ENCODE measurements at places on chromosomes 3 and 15.

DNA sequence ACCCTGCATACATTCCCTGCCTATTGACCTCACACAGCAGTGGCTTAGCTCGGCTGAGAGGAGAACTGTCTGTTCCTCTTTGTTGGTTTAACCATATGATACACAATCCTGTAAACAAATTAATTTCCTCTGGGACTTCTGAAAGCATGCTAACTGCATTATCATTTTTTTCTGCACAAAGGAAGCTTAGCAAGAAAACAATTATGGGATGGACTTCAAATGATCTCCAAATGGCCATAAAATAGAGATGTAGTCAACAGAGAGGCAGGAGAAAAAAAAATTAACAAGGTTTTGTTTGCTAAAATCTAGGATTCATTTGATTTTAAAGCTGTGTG lies 14.4 kb upstream of the TMC3 start:
- DNase-seq, result no peak

- no peak for DNase-seq
Measured at GRCh38 chr3:38992117-38992760, 59.5 kb downstream of the SCN11A start.

DNA sequence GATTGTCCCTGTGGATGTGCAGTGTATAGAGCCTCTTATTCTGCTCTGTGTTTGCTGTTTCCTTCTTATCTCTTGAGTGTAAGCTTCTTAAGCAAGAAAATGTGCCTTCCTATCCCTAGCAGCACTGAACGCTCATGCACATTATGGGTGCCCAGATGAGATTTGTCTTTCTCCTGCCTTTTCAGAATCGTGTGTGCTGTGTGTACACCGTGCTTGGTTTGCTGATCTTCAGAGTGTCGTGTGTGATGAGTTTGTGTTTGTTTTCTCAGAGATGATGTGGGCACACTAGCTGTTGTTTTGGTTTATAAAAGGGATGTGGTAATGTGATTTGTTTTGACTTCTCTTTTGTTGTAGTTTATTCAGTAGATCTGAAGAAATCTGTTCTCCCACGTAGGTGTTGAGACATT lies 19.7 kb downstream of the GPR171 start:
- no peak for DNase-seq

DNA sequence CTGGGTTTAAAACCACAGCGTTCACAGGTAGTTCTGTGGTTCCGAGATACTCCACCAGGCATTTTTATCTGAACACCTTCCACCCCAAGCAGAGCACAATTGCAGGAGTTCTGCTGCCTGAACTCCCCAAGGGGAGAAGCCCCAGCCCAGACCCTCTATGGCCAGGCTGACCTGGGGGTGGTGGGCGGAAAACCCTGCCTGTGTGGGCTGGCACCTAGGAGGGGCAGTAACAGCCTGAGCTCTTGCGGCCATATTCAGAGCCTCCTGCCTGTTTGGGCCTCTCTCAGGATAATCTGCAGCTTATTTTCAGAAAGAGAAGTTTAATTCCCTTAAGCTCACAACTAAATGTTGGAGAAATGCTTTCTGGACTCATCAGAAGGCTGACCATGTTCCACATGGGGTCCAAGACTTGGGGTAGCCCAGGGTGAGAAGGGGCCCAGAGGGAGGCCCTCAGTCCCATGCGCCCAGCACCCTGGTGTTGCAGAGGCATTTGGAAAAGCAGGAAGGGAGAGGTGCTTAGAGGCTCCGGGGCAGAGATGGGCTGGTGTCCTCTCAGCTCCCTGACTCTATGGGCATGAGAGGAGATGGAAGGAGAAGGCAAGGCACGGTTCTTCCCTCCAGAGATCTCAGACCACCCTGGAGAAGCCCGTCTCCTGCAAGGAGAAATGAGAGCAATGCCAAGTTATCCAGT lies 195.6 kb upstream of the TPM1 start:
- DNase-seq, result no peak

GRCh38 chr3:50169858-50170257 lies 14.7 kb downstream of the SEMA3F start:
- DNase-seq, result no peak

- no peak for DNase-seq
Measured at GRCh38 chr3:194316918-194317317, 34.2 kb downstream of the CPN2 start.

DNA sequence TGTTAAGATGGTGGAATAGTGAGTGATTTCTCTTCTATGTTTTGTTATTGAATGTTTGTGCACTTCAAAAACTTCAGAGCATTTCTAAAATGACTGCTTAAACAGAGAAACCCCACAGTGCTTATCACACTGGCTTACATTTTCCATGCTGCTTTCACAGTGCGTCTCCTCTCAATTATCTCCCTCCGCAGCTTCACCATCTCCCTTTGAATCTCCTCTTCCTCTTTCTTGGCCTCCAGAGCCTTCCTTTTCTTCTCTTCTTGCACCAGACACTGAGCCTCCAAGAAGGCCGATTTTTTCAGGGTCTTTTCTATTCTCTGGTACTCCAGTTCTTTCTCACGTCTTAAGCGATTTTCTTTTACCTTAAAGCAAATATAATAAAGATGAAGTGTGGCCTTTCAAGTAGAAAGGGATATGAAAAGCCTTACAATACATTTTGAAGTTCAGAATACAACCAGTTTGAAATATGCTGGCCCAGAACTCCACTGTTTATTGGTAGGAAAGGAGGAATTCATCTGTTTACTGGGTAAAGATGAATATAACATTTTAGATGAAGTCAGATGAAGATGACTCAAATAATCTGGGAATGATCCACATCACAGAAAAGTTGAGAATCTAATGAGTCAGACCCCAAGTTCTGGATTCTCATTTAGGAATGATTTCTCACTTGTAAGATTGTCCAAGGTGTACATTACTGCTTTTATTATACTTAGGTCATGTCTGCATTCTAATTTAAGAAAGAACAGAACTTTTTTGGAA lies 21.4 kb downstream of the CCDC191 start:
- no peak for DNase-seq

Measured in BE2C (cell line).